ENCODE measurements at places on chromosomes 5 and 9.

DNA sequence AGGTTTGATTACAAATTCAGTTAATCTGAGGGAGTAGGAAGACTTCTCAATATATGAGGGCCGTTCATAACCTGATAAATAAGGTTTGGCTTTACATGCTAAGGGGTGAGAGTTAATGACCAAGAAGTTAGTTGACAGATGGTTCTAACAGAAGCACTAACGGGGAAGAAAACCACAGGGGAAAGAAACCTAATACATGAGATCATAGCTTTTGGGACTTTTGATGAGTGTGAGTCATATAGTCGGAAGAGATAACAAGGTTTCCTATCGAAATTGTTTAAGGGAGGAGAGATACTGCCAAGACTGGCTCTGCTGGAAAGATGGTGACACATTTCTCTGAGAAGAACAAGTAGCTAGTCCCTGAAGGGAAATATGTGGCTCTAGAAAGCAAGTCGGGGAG is 140.1 kb downstream of the COX7C start:
- no peak for DNase-seq

DNA sequence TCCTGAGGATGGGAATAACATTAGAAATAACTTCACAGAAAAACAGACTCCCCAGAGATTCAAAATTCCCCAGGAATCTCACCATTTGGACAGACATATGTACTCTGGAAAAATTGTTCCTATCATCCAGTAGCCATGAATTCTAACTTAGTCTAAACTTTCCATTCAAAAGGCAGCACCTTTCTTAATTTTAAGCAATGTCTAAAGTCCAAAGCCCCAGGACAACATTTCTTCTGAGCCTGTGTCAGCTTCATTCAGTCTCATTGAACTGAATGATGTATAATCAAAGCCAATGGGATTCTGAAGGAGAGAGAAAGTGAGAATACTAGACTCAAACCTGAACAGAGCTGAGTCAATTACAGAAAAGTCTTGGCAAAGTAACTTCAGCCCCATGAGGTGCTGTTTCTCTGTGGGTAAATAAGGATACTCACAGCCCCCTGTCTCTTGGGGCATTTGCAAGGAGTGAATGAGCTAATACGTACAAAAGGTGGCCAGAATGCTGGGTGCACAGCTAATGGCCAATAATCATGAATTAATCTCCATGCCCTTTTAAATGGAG is 140.6 kb downstream of the SEMA5A start:
- no peak for DNase-seq

GRCh38 chr5:156971415-156971814 is 8.4 kb upstream of the TIMD4 start:
- DNase-seq, result no peak

DNA sequence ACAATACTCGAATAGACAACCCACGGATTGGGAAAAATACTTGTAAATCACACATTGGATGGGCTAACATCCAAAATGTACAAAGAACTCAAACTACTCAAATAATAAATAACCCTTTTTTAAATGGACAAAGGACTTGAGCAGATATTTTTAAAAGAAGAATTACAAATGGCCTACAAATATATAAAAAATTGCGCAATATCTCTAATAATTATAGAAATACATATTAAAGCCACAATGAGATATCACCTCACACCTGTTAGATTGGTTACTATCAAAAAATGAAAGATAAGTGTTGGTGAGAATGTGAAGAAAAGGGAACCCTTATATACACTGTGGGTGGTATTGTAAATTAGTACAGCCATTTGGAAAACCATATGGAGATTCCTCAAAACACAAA is 40.8 kb upstream of the ADAMTS19 start:
- DNase-seq, result no peak

DNA sequence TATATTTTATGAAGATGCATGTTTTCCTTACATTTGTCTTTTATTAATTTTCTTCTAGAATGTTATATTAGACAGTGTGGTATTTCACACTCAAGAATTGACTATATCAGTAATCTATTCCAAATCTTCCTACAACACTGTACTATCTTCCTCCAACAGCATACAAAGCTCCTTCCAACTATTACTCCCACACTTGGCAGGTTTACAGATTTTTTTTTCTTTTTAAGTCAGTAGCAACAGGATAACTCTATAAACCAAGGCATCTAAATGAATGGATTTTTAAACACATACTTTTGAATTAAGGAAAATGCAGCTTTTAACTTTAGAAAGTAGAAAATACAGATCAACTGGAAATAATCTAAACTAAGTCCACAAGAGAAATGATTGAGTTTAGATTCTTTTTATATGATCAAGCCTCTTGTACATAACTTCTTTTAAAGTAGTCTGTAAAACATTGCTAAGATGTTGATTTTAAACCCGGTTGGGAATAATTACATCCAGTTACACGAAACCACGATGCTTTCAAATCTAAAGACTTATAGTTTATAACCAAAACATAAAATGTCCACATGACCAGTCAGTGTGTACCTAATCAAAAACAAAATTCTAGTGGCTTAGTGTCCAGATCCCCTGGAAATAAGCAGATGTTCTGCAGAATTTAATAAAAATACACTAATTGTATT is 281.6 kb downstream of the ADAMTS6 start:
- no peak for DNase-seq

DNA sequence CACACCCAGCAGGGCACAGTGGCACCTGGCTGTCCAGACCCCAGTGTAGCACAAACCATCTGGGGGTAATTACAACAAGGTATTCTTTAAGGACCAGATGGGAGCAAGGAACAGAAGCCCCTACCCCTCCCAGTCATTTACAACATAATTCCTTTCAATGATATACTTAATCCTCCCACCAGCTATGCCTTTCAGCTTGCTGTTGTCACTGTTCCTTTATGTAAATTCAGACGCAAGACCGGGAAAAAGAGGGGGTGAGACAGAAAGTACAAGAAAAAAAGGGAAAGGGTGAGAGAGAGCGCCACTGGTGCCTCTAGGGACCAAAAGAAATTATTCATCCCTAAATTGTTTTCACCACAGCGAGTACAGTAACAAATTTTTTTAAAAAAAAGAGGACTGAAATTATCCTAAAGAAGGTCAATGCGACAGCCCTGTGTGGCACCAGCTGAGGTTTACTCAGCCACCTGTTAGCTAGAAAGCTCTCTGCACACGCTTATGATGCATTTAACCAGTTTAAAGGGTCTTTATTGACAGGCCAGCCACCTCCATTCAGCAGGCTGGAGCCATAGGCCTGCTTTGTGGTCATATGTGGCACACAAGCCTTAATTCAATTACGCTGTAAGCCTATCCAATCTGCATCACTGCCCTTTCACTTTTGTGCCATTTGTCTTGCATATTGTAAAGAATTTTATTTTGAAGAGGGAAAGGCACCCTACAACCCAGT is 210.2 kb upstream of the ISL1 start:
- no peak for DNase-seq

- no peak for DNase-seq
Observed at GRCh38 chr5:153896117-153896516, 142.6 kb downstream of the FAM114A2 start.

DNA sequence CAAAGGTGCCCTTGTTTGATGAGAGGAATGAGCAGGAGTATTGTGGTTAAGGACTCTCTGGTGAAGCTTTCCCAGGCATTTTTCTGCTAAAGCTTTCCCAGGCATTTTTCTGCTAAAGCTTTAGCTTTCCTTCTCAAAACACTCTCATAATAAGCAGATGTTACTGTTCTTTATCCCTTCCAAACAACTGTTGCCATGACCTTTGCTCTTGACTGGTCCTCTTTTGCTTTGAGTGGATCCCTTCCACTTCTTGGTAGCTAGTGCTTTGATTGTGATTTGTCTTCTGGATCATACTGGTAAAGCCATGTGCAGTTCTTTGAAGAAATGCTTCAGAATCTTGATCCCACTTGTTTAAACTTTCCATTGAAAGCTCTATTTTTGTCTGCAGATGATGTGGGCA is 85.8 kb downstream of the GPBP1 start:
- no peak for DNase-seq

GRCh38 chr5:109161914-109162683 is 247.7 kb downstream of the PJA2 start:
- DNase-seq, result no peak

- no peak for DNase-seq
Observed at GRCh38 chr5:144368556-144368955, 197.9 kb downstream of the KCTD16 start.

DNA sequence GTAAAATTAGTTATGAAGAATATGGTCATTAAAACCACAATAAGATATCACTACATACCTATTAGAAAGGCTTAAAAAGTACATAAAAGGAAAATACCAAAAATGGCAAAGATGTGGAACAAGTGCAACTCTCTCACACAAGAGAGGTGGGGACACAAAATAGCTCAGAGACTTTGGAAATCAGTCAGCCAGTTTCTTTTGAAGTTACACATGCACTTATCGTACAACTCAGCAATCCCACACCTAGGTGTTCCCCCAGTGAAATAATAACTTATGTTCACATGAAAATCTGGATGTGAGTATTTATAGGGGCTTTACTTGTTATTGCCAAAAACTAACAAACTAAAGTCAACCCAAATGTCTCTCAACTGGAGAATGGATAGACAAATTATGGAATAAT is 9.8 kb upstream of the RICTOR start:
- no peak for DNase-seq

DNA sequence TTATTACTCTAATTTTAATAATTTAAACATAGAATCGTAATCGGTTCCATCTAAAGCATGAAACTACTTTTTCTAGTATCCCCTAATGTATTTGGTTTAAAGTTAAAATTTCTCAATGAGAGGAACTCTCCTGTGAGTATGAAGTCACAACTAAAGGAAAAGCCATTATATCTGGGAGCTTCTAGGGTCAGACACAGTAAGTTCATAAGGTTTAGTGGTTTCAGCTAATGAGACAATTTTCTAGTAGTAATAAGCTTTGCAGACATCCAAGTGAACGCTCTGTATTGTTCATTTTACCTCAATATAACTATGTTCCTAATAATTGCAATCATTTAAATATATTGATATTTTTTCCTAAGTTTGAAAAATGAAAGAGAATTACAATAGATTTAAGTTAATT is 364.4 kb upstream of the CDH9 start:
- no peak for DNase-seq

DNA sequence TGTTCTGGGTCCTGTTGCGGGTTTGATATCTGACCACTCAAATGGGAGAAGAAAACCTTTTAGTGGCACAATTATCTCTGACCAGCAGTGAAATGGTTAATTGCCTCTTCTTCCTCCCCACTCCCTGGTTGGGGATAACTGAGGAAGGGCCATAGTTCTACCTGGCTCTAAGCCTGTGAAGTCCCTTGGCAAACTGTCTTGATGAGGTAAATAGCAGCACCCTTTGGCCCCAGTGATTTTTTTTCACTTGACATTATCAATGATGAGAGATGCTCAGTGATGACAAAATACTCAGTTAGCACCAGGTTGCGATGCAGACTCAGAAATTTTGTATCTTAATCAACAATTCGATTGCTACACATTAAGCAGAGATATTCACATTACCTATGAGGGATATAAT is 515.7 kb downstream of the PSAT1 start:
- no peak for DNase-seq

GRCh38 chr5:52743970-52744369 is 43.7 kb upstream of the ITGA1 start:
- peak; percentile 71 for DNase-seq

GRCh38 chr9:15116130-15116580 is 190.9 kb downstream of the TTC39B start:
- no peak for DNase-seq

- DNase-seq, result no peak
Observed at GRCh38 chr5:132223861-132224260, 3.8 kb downstream of the P4HA2 start.

DNA sequence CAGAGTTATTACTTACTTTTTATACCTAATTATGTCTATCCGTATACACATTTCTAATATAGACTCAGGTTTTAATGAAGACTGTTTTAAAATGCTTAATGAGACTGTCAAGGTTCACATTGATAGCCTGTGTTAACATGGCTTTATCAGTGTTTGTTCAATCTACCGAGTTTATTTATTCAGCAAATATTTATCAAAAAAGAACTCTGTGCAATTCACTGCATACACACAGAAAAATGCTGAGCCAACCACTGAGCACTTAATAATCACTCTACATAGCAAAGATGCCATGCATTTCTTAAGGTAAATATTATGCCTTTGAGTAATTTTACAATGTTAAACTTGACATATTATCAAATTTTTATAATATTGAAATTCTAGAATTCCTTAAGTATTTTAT is 428.2 kb downstream of the ANXA1 start:
- DNase-seq, result no peak

- DNase-seq, result no peak
Observed at GRCh38 chr5:72441862-72442540, 65.2 kb downstream of the ZNF366 start.

GRCh38 chr9:89177944-89178829 is at the start of gene SHC3:
TSS of gene SHC3 (minus strand) at chr9:89178818. CDS start at chr9:89178460, 358 bp downstream.
- no peak for DNase-seq

DNA sequence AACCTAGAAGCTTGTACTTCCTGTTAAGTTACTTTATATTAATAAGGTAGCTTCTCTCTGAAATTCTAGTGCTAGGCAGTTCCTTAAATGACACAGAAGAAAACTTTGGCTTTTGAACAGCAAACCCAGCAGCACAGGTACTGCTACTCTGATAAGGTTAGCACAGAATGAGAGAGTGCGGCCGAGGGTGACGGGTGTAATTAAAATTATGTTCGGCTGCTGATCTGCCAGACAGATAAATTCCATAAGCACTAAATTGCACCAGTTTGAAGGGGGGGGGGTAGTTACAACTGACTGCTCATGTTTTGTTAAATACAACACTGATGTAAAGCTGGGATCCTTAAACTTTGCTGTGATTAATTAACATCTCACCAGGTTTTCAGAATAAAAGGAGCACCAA is 475.1 kb downstream of the SPOCK1 start:
- DNase-seq, result no peak

- DNase-seq, result no peak
Observed at GRCh38 chr9:92295827-92296258, 2.3 kb upstream of the IARS1 start.

GRCh38 chr5:116011046-116011445 is 21.2 kb upstream of the ARL14EPL start:
- DNase-seq, result no peak

- DNase-seq, result peak; percentile 48
Observed at GRCh38 chr5:74579215-74579614, 61.3 kb downstream of the ENC1 start.

DNA sequence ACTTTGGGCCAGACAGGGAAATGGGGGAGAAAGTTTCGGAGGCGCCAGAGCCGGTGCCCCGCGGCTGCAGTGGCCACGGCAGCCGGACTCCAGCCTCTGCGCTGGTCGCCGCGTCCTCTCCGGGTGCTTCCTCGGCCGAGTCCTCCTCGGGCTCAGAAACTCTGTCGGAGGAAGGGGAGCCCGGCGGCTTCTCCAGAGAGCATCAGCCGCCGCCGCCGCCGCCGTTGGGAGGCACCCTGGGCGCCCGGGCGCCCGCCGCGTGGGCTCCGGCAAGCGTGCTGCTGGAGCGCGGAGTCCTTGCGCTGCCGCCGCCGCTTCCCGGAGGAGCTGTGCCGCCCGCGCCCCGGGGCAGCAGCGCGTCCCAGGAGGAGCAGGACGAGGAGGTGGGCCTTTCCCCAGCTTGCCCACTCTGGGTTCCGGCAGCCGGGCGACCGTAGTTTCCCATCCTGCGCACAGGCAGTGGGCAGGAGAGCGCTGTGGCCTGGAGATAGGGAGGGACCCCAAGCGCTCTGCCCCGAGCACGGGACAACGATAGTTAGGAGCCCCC is 516 bp downstream of the MAST4 start:
- DNase-seq, result no peak

Measured in CD4-positive, alpha-beta T cell treated with Interleukin-15 for 4 hours (primary cell).